ENCODE measurements at places on chromosomes 12 and 14.

GRCh38 chr12:54349679-54350078 is 14.6 kb downstream of the GPR84 start:
- no peak for DNase-seq

GRCh38 chr14:54177019-54177418 is 219.8 kb upstream of the CDKN3 start:
- DNase-seq, result no peak

- no peak for DNase-seq
Observed at GRCh38 chr14:81170829-81171195, 49.9 kb downstream of the GTF2A1 start.

- DNase-seq, result peak; percentile 37
Observed at GRCh38 chr12:67720351-67720856, 71.9 kb downstream of the DYRK2 start.

- DNase-seq, result no peak
Observed at GRCh38 chr14:32779840-32780239, 158.8 kb upstream of the NPAS3 start.

GRCh38 chr12:16385782-16386646 is 38.6 kb downstream of the MGST1 start:
- DNase-seq, result peak; percentile 51

Measured in ELR (cell line).